ENCODE measurements at places on chromosomes 16 and 17. TPM values are rescaled to one million over a fixed set of nuclear protein-coding genes. Genes with fewer than 3 reads are reported as not detected.

PALB2 gene
- total RNA-seq = 11.5 TPM

ADGRG1 gene
- 0.35 TPM for total RNA-seq

- DNase-seq = no peak
- no peaks in the 10 kb centered on the region for H3K36me3 ChIP-seq
- no peak overlapping the region for H3K4me3 ChIP-seq
- H3K4me1 ChIP-seq = peaks cover 11% of the 10 kb centered on the region
- H3K27me3 ChIP-seq = no peaks in the 10 kb centered on the region
Measured at GRCh38 chr17:1591474-1592090, 29.0 kb upstream of the PITPNA start.

GRCh38 chr17:1999557-2000251, 25.4 kb downstream of the RTN4RL1 start:
- no peaks in the 10 kb centered on the region for H3K36me3 ChIP-seq
- H3K27ac ChIP-seq = peak overlapping the region; percentile 56
- H3K4me3 ChIP-seq = peak overlapping the region; percentile 63
- peaks cover 21% of the 10 kb centered on the region for H3K4me1 ChIP-seq
- DNase-seq = peak; percentile 29

ARHGDIA gene
- 758 TPM for total RNA-seq

CALB2 gene
- 0.23 TPM for total RNA-seq

GRCh38 chr17:50128441-50129352, 1.3 kb downstream of the SAMD14 start:
- peaks cover 42% of the 10 kb centered on the region for H3K4me1 ChIP-seq
- H3K36me3 ChIP-seq = no peaks in the 10 kb centered on the region
- H3K4me3 ChIP-seq = peak overlapping the region; percentile 90
- peaks cover 11% of the 10 kb centered on the region for H3K27me3 ChIP-seq

- H3K4me1 ChIP-seq = peaks cover 15% of the 10 kb centered on the region
- DNase-seq = no peak
- no peak overlapping the region for H3K4me3 ChIP-seq
Measured at GRCh38 chr17:38710985-38711384, 5.9 kb downstream of the MLLT6 start.

ABCA8 gene
- total RNA-seq = not detected

SCN4A gene
- total RNA-seq = not detected

GRCh38 chr16:4648917-4649316, 24.3 kb downstream of the MGRN1 start:
- no peak overlapping the region for H3K4me3 ChIP-seq
- no peaks in the 10 kb centered on the region for H3K4me1 ChIP-seq
- H3K36me3 ChIP-seq = peaks cover 27% of the 10 kb centered on the region

- peaks cover 28% of the 10 kb centered on the region for H3K4me1 ChIP-seq
- peaks cover 7% of the 10 kb centered on the region for H3K27me3 ChIP-seq
- no peak for DNase-seq
- no peak overlapping the region for H3K4me3 ChIP-seq
- no peak overlapping the region for H3K27ac ChIP-seq
- H3K36me3 ChIP-seq = no peaks in the 10 kb centered on the region
Measured at GRCh38 chr17:57082441-57082840, 2.6 kb upstream of the AKAP1 start.

ABI3 gene
- total RNA-seq = not detected

DNA sequence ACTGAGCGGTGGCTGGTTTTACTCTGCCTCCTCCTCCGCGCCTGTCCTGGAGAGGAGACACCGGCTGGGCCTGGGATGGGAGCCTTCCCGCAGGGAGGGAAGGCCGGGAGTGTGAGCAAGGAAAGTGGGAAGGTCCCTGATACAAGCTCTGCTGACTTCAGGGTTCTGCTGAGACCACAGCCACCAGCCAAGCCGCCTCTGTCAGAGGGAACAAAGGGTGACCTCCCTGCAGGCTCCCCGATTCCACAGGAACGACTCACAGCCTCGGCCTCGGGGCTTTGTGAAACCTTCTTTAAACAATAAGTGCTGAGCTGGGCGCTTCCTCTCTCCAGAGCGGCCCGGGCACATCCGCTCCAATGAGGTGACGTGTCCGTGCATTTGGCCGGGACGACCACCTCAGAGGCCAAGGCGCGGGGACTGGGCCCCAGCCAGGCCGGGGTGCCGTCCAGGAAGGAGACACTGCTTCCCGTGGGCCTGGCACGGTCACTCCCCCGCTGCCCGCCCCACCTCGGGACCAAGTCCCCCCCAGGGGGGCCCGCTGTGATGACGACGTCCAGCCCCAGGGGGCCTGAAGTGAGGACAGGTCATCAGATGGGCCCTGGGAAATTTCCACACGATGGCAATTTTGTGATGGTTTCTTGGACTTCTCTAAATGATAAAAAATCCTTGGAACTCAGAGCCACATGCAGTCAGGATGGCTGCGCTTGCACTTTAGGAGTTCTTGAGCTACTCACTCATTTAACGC, 11.8 kb upstream of the CIBAR2 start:
- peaks cover 48% of the 10 kb centered on the region for H3K4me1 ChIP-seq
- H3K4me3 ChIP-seq = peak overlapping the region; percentile 76
- H3K36me3 ChIP-seq = peaks cover 6% of the 10 kb centered on the region
- peak; percentile 94 for DNase-seq

GRCh38 chr16:13110124-13110796, 208.9 kb downstream of the SHISA9 start:
- peak; percentile 22 for DNase-seq
- no peaks in the 10 kb centered on the region for H3K4me1 ChIP-seq
- no peaks in the 10 kb centered on the region for H3K27me3 ChIP-seq
- no peak overlapping the region for H3K27ac ChIP-seq
- no peak overlapping the region for H3K4me3 ChIP-seq

DNA sequence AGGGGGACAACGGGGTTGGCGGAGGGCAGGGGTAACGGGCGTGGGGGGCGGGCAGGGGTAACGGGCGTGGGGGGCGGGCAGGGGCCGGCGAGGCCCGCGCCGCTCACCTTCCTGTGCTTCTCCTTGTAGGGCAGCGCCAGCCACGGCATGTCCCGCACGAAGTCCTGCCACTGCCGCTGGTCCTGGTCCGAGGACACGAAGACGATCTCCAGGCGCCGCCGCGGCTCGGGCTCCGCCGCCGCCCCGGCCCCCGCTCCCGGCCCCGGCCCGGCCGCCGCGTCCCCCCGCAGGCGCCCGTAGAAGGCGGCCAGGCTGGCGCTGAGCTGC, 401 bp downstream of the NXN start:
- H3K36me3 ChIP-seq = peaks cover 16% of the 10 kb centered on the region
- DNase-seq = no peak
- peaks cover 1% of the 10 kb centered on the region for H3K27me3 ChIP-seq
- peak overlapping the region; percentile 54 for H3K4me3 ChIP-seq
- H3K4me1 ChIP-seq = peaks cover 48% of the 10 kb centered on the region

HBQ1 gene
- not detected for total RNA-seq

EIF4A3 gene
- total RNA-seq = 77.9 TPM

- peaks cover 19% of the 10 kb centered on the region for H3K27me3 ChIP-seq
- DNase-seq = no peak
- H3K4me3 ChIP-seq = no peak overlapping the region
- H3K4me1 ChIP-seq = peaks cover 11% of the 10 kb centered on the region
Measured at GRCh38 chr16:87161822-87162676, 155.1 kb downstream of the C16orf95 start.

- H3K4me3 ChIP-seq = no peak overlapping the region
- H3K27me3 ChIP-seq = peaks cover 8% of the 10 kb centered on the region
- DNase-seq = no peak
- no peaks in the 10 kb centered on the region for H3K36me3 ChIP-seq
Measured at GRCh38 chr17:55648086-55648485, 74.6 kb downstream of the TMEM100 start.

NECAB2 gene
- not detected for total RNA-seq

DNA sequence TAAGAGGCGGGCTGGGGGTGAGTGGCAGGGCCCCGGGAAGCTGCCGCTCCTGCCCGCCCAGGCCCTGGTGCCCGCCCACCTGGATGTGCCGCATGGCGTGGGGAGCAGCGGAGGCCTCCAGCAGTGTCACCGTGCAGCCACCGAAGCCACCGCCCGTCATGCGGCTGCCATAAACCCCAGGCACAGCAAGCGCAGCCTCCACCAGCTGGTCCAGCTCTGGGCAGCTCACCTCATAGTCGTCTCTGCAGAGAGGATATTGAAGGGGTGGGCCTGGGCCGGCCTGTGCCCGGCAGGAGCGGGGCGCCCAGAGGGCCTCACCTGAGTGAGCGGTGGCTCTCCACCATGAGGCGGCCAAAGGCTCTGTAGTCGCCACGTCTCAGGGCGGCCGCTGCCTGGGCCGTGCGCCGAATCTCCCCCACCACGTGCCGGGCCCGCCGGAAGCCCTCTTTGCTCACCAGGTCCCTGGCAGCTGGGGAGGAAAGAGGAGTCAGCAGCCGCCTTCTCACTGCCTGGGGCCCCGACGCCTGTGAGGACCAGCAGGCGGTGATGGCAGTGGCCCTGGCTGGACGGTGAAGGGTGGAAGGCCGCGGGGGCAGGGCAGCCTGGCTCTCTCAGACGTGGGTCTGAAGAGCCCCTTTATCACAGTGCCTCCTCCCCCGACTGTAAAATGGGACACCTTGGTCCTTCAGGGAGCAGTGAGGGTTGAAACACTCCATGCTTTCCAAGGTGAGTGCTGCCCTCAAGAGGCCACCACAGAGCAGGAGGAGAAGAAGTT, 6.7 kb downstream of the GALK1 start:
- no peak overlapping the region for H3K4me3 ChIP-seq
- no peak for DNase-seq
- H3K4me1 ChIP-seq = peaks cover 6% of the 10 kb centered on the region
- no peaks in the 10 kb centered on the region for H3K36me3 ChIP-seq
- no peaks in the 10 kb centered on the region for H3K27me3 ChIP-seq

GRCh38 chr17:40371261-40371929, 6.9 kb upstream of the GJD3 start:
- DNase-seq = no peak
- H3K4me3 ChIP-seq = no peak overlapping the region
- no peak overlapping the region for H3K27ac ChIP-seq

DNA sequence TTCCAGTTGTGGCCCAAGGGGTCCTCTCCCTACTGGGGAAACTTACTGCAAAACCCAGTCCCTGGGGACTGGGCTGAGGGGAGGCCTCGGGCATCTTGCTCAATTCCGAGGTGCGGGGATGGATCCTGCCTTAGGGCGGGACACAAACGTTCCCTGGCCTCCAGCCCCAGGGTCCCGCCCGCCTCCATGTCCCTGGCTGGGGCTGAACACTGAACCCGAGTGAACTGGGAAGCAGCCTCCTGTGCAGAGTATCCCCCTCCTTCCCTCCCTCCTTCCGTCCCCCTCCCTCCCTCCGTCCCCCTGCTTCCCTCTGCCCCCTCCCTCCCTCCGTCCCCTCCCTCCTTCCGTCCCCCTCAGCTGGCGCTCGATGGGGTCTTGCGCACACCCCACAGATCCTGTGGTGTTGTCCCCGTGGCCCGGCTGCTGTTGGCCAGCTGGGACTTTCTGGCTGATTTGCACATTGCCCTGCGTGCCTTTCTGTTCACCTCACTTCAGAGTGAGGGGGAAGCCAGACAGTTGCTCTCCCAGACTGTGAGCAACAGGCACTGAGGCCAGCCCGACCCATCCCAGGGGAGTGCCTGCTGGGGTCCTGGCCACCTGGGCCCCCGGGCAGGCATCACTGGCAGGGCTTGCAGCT, 5.5 kb downstream of the TRAF7 start:
- no peak overlapping the region for H3K4me3 ChIP-seq
- H3K27me3 ChIP-seq = no peaks in the 10 kb centered on the region
- H3K36me3 ChIP-seq = peaks cover 7% of the 10 kb centered on the region
- H3K4me1 ChIP-seq = peaks cover 17% of the 10 kb centered on the region
- no peak for DNase-seq

GRCh38 chr16:72876981-72877373, 171.0 kb downstream of the ZFHX3 start:
- peak overlapping the region; percentile 76 for H3K4me3 ChIP-seq
- peak overlapping the region; percentile 94 for H3K27ac ChIP-seq
- peaks cover 29% of the 10 kb centered on the region for H3K36me3 ChIP-seq
- no peak for DNase-seq

GRCh38 chr17:56635641-56636040, 42.1 kb downstream of the NOG start:
- no peaks in the 10 kb centered on the region for H3K36me3 ChIP-seq
- peak; percentile 39 for DNase-seq
- H3K27me3 ChIP-seq = no peaks in the 10 kb centered on the region
- no peak overlapping the region for H3K4me3 ChIP-seq
